B cell (primary cell): ENCODE measurements at places on chromosomes 12 and 14. TPM values are rescaled to one million over a fixed set of nuclear protein-coding genes. Genes with fewer than 3 reads are reported as not detected.

Gene GRIP1
- 0.51 TPM in 1 of 2 replicates, not detected in the other for total RNA-seq

Gene AP4S1
- total RNA-seq, result 15.9 and 21.1 TPM in 2 replicates

Gene ARPC3
- 360 and 374 TPM in 2 replicates for total RNA-seq

Gene TMPO
- total RNA-seq, result 177 and 187 TPM in 2 replicates

Gene EFS
- total RNA-seq, result not detected in 2 replicates

Gene LHX5
- total RNA-seq, result not detected in 2 replicates

Gene DHRS2
- not detected in 2 replicates for total RNA-seq

Gene CRY1
- 8.8 and 10.4 TPM in 2 replicates for total RNA-seq

Gene OR11H7
- not detected in 2 replicates for total RNA-seq

Gene HECTD1
- total RNA-seq, result 184 and 199 TPM in 2 replicates

Gene KRT2
- not detected in 2 replicates for total RNA-seq

Gene OAS1
- total RNA-seq, result 45.7 and 48.3 TPM in 2 replicates

Gene HCAR2
- not detected in 2 replicates for total RNA-seq

Gene CISTR
- not detected in 2 replicates for total RNA-seq

Gene RHEBL1
- total RNA-seq, result 3.0 TPM in 2 replicates

Gene FBRSL1
- total RNA-seq, result 112 and 121 TPM in 2 replicates

Gene OAS3
- total RNA-seq, result 24.9 and 25.5 TPM in 2 replicates

Gene CDH24
- total RNA-seq, result 0.96 and 1.2 TPM in 2 replicates

Gene TCTN2
- 21.9 and 22.8 TPM in 2 replicates for total RNA-seq

Gene TFCP2
- total RNA-seq, result 37.0 and 38.8 TPM in 2 replicates

Gene COL2A1
- total RNA-seq, result not detected in 2 replicates

Gene CLEC2A
- not detected in 2 replicates for total RNA-seq

Gene CPM
- 5.0 and 6.4 TPM in 2 replicates for total RNA-seq

Gene NINJ2
- 2.9 TPM in 2 replicates for total RNA-seq

Gene LMBR1L
- 182 and 187 TPM in 2 replicates for total RNA-seq

Gene GPR135
- total RNA-seq, result 4.7 and 6.1 TPM in 2 replicates

Gene DEGS2
- total RNA-seq, result 5.8 and 6.4 TPM in 2 replicates

Gene KCNC2
- not detected in 2 replicates for total RNA-seq

Gene GALNT16
- total RNA-seq, result 3.3 and 3.4 TPM in 2 replicates
